ENCODE measurements at places on chromosomes 3 and 15.

GRCh38 chr3:175068587-175068986, 209.5 kb downstream of the NAALADL2 start:
- no peak for DNase-seq

- peak; percentile 68 for DNase-seq
Observed at GRCh38 chr3:14461748-14462324, 59.4 kb downstream of the SLC6A6 start.

GRCh38 chr15:41354371-41354770, 21.7 kb downstream of the NUSAP1 start:
- DNase-seq, result no peak

DNA sequence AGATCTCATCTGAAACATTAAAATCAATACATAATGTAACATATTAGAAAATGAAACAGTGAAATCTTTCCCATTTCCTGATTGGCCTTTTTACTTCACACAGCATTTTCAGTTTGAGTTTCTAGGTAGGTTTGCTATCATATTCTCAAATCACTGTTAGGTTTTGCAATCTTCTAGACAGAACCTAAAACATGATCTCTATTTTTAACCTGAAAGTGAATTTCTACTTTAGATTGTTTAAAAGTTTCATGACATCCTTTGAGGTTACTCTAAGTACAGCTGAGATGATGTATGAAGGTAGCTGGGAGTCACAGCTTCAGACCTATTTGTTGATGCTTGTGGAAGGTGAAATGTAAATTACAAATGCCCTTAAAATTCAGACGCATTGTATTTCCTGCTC, 118.4 kb upstream of the GPR149 start:
- DNase-seq, result no peak

- DNase-seq, result no peak
Observed at GRCh38 chr3:72595927-72596610, 252.2 kb downstream of the SHQ1 start.

DNA sequence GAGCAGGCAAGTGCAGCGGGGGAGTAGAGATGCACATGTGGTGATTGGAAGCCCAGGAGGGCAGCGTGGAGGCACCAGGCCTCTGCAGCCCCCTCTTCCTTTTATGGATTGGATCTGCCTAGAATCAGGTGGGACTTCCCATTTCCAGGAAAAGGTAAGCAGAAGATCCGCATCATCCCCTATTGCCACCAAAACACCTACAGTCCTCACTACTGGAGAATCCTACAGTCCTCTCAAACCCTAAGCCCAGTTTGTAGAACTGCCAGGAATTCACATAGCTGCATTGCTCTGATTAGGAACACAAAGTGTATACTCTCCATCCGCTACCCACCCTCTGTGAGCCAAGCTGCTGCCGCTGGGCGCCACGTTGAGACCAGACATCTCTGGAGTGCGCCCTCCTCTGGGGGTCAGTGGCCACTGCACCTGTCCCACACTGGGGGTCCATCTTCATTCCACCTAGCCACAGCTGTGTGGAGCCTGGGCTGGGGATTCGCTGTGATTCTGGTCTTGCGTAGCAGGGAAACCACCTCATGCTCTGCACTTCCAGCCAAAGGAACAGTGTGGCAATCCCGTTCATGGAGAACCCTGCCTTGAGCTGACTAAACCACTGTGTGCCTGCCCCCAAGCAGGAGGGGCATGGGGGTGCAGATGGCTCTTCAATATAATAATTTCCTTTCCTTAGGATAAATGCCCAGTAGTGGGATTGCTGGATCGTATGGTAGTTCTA, 88.9 kb upstream of the PTX3 start:
- DNase-seq, result peak; percentile 46

DNA sequence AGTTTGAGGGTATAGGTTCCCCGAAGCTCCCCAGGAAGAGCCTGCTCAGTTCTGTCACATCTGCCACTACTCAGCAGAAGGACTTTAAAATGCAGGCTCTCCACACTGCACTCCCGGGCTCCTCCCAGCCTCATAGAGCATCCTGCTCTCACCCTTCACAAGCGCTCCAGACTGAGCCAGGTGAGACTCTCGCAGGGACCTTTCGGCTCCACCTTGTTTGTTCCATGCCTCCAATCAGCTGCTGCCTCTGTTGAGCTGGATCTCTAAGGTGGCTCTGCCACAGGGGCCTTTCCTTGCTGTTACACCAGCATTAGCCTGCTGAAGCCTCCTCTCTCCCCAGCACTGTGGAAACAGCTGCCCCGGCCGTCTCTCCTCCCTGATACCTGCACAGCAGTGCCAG, 56.1 kb downstream of the SLCO3A1 start:
- no peak for DNase-seq

GRCh38 chr3:187648177-187648576, 22.0 kb downstream of the SST start:
- DNase-seq, result no peak

- no peak for DNase-seq
Observed at GRCh38 chr3:14582045-14582410, 41.9 kb upstream of the GRIP2 start.

GRCh38 chr15:39094116-39094515, 486.8 kb upstream of the THBS1 start:
- no peak for DNase-seq

- DNase-seq, result no peak
Observed at GRCh38 chr15:76209523-76209922, 101.7 kb downstream of the ETFA start.

DNA sequence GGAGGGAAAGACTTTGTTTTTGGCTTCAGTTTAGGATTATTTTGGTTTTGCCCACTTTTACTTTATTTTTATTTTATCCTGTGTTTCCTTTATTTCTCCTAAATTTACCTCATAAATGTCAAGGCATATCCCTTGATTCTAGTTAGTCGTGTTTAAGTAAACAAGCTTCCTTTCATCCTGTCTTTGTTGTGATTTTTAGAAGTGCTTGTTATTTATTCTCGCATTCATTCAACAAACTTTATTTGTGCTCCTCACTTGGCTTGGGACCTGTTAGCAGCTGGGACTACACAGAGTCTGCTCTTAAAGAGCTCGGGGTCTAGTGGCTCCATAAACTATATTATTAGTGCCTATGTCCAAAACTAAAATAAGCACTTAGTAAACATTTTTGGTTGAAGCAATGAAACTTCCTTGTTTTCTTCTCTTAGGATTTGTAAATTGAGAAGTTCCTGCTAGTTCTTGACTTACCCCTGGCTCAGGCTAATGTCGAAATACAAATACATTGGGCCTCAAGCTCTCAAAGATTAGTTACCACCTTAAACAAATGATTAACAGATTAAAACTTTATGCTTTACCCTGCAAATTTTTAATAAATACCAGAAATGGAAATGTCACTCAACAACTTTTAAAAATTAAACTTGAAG, 19.0 kb upstream of the DMXL2 start:
- DNase-seq, result no peak

- no peak for DNase-seq
Observed at GRCh38 chr15:91237445-91237844, 137.4 kb downstream of the SV2B start.

GRCh38 chr3:104388619-104389018, 978.1 kb upstream of the ALCAM start:
- no peak for DNase-seq

GRCh38 chr15:58136731-58137130, 1.4 kb upstream of the AQP9 start:
- no peak for DNase-seq

- no peak for DNase-seq
Observed at GRCh38 chr3:66518126-66518525, 17.3 kb upstream of the LRIG1 start.

DNA sequence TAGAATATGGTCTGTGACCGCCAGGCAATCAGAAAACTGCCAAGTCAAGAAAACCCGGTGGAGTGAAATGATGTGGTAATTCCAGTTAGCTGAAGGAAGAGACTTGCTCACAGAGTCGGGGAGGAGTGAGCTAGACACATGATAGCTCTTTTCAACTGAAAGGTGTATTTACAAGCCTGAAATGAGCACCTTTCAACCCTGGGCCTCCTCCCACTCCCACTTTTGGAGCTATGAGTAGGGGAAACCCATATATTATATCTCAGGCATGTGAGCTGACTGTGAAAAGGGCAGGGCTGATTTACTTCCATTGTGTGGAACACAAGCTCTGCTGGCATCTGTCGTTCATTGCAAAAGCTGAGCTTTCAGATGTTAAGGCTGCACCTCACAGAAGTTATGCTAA, 960.2 kb downstream of the TUSC7 start:
- DNase-seq, result no peak

GRCh38 chr15:42846647-42847046, 73.9 kb downstream of the TTBK2 start:
- DNase-seq, result no peak
